ENCODE measurements at places on chromosomes 13 and 19.

DNA sequence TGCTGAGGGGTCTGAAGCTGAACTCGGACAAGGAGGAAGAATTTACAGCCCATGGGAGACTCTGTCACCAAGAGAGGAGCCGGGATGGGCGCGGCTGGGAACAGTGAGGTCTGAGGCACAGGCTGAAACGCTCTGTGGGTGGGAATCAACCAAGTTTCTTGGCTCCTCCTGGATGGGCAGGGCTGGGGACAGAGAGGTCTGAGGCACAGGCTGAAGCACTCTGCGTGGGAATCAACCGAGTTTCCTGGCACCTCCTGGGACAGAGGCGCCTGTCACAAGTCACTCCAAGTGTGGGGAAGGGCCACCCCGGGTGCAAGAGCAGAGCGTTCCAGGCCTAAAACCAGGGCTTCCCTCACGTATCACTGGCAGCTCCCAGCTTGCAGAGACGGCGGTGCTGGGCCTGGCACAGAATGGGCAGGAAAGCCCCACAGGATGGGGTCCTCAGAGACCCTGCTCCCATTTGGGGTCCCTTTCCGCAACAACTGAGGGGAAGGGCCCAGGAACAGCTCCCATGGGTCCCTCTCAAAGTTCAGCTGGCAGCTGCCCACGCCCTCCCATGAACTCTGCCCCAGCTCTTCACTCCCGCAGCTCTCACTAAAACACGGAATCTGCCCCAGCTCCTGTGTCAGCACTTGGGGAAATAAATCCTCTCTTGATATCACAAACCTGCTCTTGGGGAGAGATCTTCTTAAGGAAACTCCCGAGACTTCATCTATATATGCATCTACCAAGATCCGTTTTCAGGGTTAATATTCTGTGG is 18.5 kb downstream of the AP3D1 start:
- DNase-seq = no peak

DNA sequence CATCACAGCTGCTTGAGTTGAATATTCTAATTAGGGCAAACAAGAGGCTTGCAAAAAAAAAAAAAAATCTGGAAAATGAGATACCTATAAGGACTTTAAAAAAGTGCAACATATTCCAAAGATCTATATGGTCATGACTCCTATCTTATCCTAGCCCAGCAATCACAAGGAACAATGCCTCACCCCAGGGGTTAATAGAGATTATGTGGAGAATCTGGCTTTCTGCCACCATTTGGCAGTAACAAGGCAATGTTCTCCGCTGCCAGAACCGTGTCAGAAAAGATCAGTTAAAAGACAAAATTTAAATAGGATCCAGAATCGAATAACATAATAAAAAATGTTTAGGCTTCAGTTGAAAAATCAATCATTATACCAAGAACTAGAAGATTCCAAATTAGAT is 1643.2 kb upstream of the PRR20A start:
- no peak for DNase-seq

DNA sequence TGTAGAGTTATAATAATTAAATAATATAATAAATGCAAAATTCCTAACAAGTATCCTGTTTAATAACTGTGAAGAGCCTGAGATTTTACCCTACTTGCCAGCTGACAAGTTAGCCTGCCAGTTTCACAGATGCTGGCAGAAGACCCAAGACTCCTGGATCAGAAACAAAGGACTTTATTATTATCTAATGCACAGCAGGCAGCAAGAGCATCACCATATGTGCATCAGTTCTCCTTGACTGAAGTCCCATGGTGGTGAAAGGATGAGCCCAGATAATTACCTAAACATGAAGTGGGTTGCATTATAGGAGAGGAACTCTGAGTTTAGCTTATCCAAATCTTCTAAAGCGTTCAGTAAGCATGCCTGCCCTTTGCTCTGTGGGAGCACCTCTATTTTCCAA is 39.1 kb upstream of the MTIF3 start:
- no peak for DNase-seq

DNA sequence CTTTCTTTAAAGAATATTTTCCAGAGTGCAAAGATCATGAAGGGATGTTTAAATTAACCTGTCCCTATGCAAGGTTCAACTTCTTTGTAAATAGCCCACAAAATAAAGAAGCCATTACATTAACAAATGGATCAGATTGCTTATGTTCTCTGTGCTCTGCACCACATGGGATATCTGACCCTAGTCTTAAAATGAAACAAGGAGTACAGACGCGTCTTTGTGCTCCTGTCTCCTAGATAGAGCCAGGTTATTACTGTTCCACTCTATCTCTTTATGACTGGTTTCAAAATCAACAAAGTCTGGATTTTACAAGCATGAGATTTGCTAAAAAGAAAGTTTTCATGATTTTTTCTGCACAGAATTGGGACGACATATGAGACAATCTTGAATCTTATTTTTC is 339.4 kb downstream of the KLF12 start:
- DNase-seq = no peak

GRCh38 chr13:35769812-35770211 is 293.3 kb upstream of the MAB21L1 start:
- DNase-seq = no peak

Measured in H1 (cell line).